ENCODE measurements at places on chromosomes 6 and 20.

GRCh38 chr20:41534842-41535241 lies 83.3 kb downstream of the CHD6 start:
- no peak for DNase-seq

GRCh38 chr6:82033631-82034211 lies 213.8 kb downstream of the IBTK start:
- no peak for DNase-seq

- peak; percentile 12 for DNase-seq
These were observed 92.0 kb downstream of the CD40 start for GRCh38 chr20:46209930-46210671.

GRCh38 chr6:140490081-140490480 lies 1115.6 kb upstream of the CITED2 start:
- no peak for DNase-seq

- DNase-seq = no peak
These were observed 10.1 kb upstream of the PRL start for GRCh38 chr6:22306741-22307466.

DNA sequence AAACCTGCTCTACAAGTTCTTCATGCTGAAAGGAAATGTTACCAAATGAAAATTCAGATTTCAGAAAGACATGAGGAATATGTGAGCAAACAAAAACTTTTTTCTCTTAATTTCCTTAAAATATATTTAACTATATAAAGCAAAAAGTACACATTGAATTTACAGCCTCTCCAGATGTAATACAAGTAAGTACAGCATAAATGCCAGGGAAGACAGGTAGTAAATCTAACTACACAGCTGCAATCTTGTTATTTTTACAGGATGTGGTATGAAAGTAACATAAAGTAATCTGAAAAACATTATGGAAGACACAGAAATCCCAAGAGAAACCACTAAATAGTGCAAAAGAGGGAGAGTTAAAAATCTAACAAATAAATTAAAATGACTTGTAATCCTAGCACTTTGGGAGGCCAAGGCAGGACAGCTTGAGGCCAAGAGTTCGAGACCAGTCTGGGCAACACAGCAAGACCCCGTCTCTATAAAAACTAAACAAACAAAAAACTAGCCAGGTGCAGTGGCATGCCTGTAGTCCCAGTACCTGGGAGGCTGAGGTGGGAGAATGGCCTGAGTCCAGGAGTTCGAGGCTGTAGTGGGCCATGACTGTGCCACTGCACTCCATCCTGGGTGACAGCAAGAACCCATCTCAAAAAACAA lies 50.7 kb downstream of the FAM8A1 start:
- no peak for DNase-seq

DNA sequence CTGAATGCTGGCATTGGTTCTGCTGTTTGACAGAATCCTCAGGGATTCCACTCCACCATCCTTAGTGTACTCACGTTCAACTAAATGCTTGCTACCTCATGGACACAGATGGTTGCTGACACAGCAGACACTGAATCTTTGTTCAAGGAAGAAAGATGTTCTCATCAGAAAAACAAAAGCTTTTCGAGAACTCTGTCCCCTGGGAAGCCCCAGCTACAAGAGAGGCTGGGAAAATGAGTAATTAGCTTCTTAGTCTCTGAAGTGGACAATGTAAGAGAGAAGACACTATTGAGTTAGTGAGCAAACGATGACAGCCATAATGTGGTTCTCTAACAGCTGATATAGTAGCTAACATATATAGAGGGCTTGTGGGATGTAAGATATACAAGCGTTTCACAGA lies 30.9 kb upstream of the ENPP5 start:
- DNase-seq = no peak

DNA sequence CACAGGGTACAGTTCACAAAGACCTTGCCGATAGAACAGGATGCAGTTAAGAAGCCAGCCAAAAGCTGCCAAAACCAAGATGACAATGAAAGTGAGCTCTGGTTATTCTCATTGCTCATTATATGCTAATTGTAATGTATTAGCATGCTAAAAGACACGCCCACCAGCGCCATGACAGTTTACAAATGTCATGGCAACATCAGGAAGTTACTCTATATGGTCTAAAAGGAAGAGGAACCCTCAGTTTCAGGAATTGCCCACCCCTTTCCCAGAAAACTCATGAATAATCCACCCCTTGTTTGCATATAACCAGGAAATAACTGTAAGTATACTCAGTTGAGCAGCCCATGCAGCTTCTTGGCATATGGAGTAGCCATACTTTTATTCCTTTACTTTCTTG lies 748.7 kb downstream of the QKI start:
- no peak for DNase-seq

DNA sequence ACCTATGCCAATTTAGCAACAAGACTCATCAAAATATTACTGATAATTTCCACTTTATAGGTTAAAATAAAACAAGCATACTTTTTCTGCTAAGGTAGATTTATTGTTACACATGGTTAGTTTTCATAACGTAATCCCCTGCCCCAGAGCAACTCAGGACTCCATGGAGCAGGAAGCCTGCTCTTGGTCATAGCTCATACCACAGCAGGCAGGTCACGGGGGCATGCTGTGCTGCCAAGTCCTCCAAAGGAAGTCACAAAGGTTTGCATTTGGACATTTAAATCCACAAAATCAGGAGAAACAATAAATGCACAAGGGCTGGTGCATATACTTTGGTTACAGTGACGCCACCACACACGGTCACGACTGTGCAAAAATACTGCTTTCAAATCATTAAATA lies 12.5 kb downstream of the GZF1 start:
- no peak for DNase-seq

- DNase-seq = no peak
These were observed 43.0 kb downstream of the RPRD1B start for GRCh38 chr20:38076548-38076947.

DNA sequence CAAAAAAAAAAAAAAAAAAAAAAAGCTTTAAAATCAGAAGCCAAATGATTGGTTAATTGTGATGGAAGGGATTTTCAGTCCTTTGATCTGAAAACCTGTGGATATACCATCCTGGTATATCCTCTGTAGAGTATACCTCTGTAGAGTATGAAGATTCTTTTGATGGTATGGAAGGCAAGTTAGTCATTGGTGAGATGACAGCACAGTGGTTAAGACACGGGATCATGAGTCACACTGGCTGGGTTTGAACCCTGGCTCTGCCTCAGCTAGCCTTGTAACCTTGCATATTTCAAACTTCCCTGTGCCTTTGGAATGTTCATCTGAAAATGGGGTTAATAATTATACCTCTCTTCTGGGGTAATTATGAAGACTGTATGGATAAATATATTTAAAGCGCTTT lies 179.3 kb downstream of the CARMIL1 start:
- no peak for DNase-seq

DNA sequence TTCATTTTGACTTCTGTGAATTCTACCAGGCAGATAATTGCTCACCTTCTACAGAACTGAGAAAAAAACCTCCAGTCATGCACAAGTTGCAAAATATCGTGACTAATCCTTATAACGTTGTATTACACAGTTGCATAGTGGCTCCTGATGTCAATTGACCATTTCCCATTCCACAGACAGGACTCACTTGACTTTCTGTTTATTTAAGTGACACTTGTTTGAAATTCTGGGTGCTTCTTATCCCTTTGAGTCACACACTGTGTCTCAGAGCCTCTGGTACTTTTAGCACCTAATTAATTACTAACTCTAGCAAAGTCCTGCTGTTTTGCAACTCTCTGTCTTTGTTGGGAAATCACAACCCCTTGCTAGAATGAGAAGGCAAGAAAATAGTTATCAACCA lies 16.2 kb upstream of the RSPO3 start:
- no peak for DNase-seq

GRCh38 chr6:168208402-168208801 lies 111.2 kb downstream of the DACT2 start:
- no peak for DNase-seq

DNA sequence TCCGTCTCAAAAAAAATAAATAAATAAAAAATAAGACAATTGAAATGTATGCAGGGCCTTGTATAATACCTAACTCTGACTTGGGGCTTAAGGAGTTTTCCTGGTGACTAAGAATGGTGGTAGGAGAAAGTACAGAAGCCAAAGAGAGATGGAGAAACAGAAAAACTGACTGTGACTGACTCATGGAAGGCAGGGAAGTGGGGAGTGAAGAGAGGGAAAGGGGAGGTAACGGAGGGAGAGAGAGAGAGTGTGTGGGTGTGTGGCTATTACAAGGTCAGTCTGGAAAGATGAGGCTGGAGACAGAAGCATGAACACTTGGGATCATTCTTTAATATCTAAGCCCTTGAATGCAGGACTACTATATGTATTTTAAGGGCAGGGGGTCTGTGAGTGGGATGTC lies 38.5 kb downstream of the SNRNP48 start:
- DNase-seq = no peak
